Activated T-helper 17 cell treated with anti-CD3 and anti-CD28 coated beads, Interleukin-2, amount 50 U/mL, for 72 hours (primary cell): ENCODE measurements at places on chromosomes 2 and 18. TPM values are rescaled to one million over a fixed set of nuclear protein-coding genes. Genes with fewer than 3 reads are reported as not detected.

PRSS56 gene
- total RNA-seq: not detected

SIX3 gene
- total RNA-seq: not detected

TSN gene
- 33.7 TPM for total RNA-seq

HOXD12 gene
- total RNA-seq: not detected

ALPG gene
- total RNA-seq: not detected

TTR gene
- not detected for total RNA-seq

LHCGR gene
- total RNA-seq: not detected

LYG1 gene
- total RNA-seq: 0.58 TPM
